Glutamatergic neuron (in vitro differentiated cells): ENCODE measurements at places on chromosomes 12 and 14.

DNA sequence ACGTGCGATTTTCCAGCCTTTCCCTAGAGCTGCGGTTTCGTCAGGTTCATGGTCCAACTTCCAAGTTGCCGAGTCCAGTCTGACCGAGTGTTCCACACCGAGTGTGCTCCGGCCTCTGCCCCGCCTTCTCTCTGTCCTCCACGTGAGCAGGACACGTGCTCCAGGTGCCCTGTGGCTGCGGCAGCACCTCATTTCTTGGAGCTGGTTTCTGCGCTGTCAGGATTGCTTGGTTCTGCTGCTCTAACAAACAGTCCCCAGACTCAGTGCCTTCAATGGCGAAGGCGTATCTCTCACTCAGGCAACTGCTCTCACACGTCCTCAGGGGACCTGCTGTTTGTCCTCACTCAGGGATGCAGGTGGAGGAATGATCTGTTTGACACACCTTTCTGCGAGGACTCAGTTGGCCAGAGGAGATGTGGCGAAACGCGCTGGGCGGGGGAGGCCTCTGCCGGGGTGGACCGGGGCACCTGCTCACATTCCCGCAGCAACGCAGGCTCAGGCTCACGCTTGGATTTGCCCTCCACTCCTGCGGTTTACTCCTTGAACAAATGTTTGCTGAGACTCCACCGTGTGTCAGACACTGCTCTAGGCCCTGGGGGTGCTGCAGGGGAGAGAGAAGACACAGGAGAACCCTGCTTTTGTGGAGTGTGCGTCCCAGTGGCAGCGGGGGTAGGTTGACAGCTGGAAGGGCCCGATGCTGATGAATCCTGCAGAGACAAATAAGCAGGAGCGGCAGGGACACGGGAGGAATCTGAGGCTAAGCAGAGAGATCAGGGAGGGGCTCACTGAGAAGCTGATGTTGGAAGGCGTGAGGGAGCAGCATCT is 63.4 kb upstream of the FBRSL1 start:
- H3K4me3 ChIP-seq: no peak overlapping the region
- H3K4me1 ChIP-seq: peaks cover 43% of the 10 kb centered on the region
- peaks cover 23% of the 10 kb centered on the region for H3K27me3 ChIP-seq
- H3K36me3 ChIP-seq: peaks cover 12% of the 10 kb centered on the region

- DNase-seq: no peak
- peaks cover 4% of the 10 kb centered on the region for H3K27me3 ChIP-seq
- H3K4me3 ChIP-seq: no peak overlapping the region
Measured at GRCh38 chr12:106519607-106520021, 63.2 kb upstream of the RFX4 start.

GRCh38 chr12:113196990-113197389 is 11.5 kb downstream of the RITA1 start:
- H3K27me3 ChIP-seq: peaks cover 1% of the 10 kb centered on the region
- no peaks in the 10 kb centered on the region for H3K36me3 ChIP-seq
- no peak overlapping the region for H3K27ac ChIP-seq

DNA sequence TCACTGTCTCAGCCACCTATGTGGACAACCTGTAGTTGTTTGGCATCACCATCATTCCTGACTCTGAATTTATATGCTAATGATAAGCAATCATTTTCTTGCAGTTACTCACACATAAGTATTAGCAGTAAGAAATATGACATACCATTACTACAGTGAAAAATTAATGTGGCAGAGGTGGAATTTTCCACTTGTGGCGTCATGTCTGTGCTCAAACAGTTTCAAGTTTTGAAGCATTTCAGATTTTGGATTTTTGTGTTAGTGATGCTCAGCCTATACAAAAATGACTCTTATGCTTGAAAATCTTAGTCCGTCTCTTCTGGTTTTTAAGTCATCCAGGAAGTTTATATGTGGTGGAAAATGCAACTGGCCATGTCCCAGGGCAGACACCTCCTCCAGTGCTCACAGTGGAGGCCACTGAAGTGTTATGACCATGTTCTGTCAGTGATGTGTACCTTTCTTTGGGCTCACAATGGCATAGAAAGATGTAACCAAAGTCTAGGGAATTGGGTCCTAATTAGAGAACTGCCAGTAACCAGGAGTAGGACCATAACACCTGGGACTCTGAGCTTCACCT is 220.6 kb downstream of the SYT1 start:
- H3K27ac ChIP-seq: no peak overlapping the region
- DNase-seq: no peak
- H3K4me1 ChIP-seq: peaks cover 5% of the 10 kb centered on the region
- peaks cover 2% of the 10 kb centered on the region for H3K27me3 ChIP-seq
- no peaks in the 10 kb centered on the region for H3K36me3 ChIP-seq

GRCh38 chr12:33663000-33663654 is 223.5 kb upstream of the SYT10 start:
- H3K36me3 ChIP-seq: no peaks in the 10 kb centered on the region
- no peaks in the 10 kb centered on the region for H3K27me3 ChIP-seq
- H3K27ac ChIP-seq: no peak overlapping the region
- no peak overlapping the region for H3K4me3 ChIP-seq

DNA sequence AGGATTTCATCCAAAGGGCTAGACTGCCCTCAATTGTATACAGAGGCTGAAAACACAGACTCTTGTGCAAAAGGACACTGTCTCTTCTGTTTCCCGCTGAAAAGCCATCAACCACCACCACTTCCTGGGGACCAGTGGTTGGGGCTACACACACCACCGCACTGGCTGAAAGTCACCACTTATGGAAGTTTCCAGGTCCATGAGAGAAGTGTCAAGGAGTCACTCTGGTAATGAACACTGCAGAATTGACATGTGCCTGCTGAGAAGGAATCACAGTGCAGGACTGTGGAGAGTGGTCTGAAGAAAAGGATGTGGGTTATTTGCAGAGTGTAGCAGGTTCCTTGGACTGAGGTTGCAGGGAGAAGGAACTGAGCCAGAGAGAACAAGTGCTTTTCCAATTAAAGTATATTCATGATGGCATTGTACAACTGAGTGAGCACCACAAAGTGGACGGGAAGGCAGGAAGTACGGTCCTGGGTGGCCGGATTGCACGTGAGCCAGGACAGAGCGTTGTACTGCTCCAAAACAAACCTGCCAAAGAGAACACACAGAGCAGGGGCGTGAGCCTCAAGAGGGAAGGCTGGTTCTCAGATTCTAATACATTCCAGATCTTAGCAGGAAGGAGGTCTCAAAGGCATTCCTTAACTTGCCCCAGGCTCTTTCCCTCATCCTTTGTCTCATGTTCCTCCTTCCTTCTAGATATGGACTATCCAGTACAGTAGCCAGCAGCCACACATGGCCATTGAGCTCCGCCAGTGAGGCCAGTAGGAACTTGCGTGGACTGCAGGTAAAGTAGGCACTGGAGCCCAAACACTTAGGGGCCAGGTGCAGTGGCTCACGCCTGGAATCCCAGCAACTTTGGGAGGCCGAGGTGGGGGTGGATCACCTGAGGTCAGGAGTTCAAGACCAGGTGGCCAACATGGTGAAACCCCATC is 316.4 kb downstream of the MED13L start:
- H3K27ac ChIP-seq: no peak overlapping the region
- peaks cover 2% of the 10 kb centered on the region for H3K27me3 ChIP-seq

DNA sequence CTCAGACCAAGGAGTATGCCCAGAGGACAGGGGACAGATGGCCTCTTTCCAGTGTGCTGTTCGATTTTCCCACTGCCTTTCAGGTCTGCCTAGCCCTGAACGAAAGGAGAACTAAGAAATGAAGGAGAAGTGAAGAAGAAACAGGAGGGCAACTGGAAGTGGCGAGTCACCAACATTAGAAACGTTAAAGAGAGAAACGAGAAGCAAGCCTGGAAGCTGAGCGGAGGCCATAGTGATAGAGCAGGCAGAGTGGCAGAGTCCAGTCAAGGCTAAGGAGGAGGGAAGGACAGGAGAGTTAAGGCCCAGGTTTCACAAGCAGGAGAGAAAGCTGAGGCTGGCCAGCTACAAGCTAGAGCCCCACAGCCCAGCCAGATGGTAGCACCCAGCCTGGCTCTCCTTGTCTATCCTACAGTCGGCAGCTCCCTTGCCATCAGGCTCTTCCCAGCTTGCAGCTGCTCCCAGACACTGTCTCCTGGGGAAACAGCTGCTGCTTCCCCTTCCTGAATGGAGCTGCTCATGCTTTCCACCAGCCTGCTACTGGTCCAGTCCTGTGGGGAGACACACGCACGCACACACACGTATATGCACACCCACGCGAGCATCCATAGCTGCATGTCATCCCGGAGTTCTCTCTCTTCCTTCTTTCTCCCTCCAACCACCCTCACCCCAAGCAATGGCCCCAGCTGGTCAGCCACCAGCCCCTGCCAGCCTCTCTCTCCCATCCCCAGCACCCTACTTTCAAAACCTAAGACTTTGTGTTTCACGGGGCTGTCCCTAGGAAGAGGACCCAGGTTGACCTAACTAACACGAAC is 139.7 kb upstream of the CCND2 start:
- peak overlapping the region; percentile 90 for H3K27ac ChIP-seq
- peaks cover 24% of the 10 kb centered on the region for H3K4me1 ChIP-seq
- peak; percentile 71 for DNase-seq
- H3K27me3 ChIP-seq: peaks cover 7% of the 10 kb centered on the region
- H3K4me3 ChIP-seq: peak overlapping the region; percentile 67
